ENCODE measurements at places on chromosomes 3 and 15.
A peak's percentile ranks its signal among the peaks of the same experiment; 100 is the strongest.

- DNase-seq, result no peak
Observed at GRCh38 chr3:72982609-72983366, 13.8 kb upstream of the PPP4R2 start.

DNA sequence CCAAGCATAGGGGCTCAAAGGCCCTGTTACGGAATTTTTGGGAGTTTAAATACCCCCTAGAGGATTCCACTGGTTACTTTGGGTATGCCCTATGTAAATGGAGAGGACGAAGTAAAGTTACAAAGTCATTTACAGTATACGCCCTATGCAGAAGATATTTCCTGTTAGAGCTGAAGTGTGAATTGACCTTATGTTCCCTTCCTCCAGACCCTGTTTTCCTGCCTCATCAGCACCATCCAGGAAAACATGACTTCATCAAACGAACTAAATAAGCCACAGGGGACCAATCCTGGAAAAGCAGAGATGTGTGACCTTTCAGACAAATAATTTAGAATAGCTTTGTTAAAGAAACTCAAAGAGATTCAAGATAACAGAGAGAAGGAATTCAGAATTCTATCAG, 177.4 kb downstream of the SQOR start:
- DNase-seq, result no peak

GRCh38 chr15:64045774-64046420, 388 bp downstream of the DAPK2 start:
- DNase-seq, result peak; percentile 67

DNA sequence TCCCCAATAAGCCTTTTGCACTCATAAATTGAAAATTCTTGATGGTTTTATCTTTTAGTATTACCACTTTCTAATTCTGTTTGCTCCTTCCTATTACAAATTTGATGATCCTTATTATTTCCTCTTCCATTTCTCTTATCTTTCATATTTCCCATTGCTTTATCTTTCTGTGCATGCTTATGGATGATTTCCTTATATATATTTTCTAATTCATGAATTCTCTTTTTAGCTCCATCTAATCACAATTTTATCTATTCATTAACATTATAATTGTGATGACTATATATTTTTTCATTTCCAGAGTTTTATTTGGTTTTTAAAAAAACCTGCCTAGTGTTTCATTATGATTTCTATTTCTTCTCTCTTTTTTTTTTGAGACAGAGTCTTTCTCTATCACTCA, 17.9 kb downstream of the FOXL2NB start:
- DNase-seq, result no peak

- no peak for DNase-seq
Observed at GRCh38 chr15:76059320-76060117, at the start of gene TMEM266. TMEM266 (plus strand) TSS chr15:76059985; CDS start chr15:76134264, 74,279 bp downstream.

DNA sequence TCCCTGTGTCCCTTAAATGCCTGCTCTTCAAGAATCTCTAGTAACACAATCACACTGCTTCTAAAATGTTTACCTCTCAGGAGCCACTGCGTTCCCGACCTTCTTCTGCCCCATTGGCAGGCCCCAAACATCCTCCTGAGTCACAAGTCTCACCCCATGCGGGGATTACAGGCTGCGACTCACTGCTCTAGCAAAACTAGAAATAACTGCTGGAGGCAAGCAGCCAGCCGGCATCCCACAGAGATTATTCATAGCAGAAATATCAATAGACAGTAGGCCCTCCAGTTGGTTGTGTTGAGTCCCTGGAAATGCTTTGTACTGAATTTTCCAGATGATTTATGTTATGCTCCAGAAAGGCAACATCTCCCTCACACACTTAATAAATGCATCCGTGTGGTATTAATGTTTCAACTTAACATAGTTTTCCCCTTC, 64.8 kb downstream of the RFTN1 start:
- DNase-seq, result no peak

DNA sequence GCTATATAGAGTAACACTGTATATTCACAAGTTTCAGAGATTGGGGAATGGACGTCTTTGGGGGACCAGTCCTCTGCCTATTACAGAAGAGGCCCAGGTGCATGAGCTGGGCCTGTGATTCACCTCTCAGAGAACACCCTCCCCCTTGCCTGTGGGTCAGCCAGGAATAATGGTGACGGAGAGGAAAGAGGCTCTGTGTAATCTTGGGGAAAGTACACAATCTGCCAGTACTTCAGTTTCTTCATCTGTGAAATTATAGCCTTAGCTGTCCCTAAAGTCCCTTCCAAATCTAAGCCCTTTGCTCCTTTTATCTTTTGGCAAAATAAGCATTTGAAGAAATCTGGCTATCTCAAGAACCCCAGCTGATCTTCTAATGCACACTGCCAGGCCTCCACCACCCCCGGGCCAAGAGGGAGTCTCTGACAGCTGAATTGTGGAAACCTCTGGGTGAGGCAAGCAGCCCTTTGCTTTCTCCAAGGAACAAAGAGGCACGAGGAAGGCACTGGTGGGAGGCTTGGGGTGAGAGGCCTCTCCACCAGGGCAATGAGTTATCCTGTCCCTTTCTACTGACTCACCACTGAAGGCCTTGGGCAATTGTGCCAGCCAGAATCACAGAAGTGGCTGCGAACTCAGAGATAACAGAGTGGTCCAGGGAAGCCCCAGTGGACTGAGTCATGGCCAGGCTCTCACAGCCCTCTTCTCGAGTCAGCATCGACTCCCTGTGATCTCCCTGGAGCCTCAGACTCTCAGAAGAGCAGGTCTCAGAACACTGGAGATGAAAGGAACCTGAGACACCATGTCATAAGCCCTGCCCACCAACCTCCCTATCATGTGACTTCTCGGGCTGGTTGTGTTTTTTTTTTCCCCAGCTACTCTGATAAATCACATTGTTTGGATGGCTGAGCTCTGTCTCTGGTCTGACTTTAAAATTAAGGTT, 31.8 kb downstream of the CCNL1 start:
- no peak for DNase-seq

- no peak for DNase-seq
Observed at GRCh38 chr3:196585044-196585757, 16.7 kb downstream of the FBXO45 start.

GRCh38 chr15:40498891-40499290, 28.1 kb downstream of the CHST14 start:
- DNase-seq, result no peak

DNA sequence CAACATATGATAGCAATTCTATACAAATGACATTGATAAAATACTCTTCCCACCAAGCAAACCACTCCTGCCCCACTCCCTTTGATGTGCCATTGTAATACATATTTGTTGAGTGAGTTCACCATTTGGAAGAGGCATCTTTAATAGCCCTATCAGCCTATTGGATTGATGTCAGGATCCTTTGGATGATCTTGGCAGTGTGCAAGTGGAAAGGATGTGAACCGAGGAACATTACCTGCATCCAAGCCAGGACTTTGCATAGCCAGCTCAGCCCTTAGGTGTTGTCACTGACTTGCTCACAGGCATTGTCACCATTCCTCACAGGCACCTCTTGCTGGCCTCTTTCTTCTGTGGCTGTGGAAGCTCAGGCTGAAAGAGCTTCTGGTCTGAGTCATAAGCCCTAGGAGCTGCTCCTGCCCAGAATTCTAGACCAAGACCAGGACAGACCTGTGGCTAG, 16.5 kb upstream of the TIMP4 start:
- DNase-seq, result no peak

- no peak for DNase-seq
Observed at GRCh38 chr15:92705764-92706163, 50.2 kb upstream of the FAM174B start.

GRCh38 chr15:90597577-90597976, 67.9 kb downstream of the CRTC3 start:
- DNase-seq, result no peak

- DNase-seq, result no peak
Observed at GRCh38 chr3:48129921-48130320, 58.3 kb downstream of the CDC25A start.
